NCI-H2081 (cell line): ENCODE measurements at places on chromosomes 2 and 18.

DNA sequence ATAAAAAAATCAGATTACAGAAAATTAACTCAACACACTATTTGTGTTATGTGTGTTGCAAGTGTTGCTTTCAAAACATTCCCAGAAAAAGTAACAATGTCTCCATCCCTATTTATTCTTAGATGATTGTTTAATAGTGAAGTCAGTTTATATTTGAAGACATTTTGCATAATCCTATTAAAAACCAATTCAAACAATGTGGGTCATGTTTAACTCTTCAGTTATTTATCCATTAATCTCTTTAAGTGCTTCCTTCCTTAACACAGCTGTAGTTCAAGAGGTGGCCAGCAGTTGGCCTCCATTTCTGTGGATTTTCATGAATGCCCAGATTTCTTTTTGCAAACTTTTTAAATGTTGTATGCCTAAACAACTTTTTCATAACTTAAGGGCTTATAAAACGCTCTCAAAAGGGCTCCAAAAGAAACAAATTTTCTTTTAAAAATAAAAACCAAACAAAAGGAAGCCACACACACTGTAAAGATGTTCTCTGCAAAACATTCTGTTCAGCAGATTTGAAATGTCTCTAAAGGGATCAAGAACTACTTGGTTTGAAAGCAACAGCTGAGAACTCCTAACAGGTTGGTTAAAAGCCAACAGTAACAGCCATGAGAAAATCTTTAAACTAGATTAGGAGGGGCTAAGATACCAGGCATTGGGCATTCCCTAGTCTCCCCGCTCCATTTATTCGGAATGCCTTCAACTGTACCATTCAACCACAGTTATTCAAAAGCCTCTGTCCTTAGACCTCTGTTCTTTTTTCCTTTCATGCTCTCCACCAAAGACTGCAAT, 71.5 kb downstream of the THADA start:
- DNase-seq: no peak

DNA sequence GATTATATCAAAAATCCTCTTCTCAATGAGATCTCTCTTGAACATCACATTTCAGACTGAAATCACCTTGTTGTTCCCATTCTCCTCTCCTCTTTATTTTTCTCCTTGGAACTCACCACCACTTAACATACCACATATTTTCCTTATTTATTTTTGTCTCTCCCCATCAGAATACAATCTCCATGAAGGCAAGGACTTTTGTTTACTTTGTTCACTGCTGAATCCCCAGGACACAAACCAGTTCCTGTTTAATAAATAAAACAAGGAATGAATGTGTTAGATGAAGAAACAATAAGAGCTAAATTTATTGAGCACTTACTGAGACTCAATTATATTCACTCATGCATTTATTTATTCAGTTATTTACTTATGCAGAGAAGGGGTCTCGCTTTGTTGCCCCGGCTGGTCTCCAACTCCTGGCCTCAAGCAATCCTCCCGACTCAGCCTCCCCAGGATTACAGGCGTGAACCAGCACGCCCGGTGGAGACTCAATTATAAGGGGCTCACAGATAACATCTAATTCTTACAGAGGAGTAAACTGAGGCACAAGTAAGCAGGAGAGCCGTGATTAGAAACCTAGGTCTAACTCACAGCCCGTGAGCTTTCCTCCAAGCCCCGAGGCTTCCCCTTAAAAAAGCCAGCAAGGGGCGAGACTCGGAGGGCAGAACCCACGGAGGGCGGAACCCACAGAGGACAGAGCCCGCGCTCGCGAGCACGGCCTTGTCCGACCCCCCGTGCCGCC, 616 bp upstream of the TAF1B start:
- DNase-seq: no peak

- no peak for DNase-seq
These were observed 55.0 kb downstream of the KCNG2 start for GRCh38 chr18:79852561-79853302.

- no peak for DNase-seq
These were observed 500.1 kb downstream of the ARHGAP15 start for GRCh38 chr2:143629340-143629739.

DNA sequence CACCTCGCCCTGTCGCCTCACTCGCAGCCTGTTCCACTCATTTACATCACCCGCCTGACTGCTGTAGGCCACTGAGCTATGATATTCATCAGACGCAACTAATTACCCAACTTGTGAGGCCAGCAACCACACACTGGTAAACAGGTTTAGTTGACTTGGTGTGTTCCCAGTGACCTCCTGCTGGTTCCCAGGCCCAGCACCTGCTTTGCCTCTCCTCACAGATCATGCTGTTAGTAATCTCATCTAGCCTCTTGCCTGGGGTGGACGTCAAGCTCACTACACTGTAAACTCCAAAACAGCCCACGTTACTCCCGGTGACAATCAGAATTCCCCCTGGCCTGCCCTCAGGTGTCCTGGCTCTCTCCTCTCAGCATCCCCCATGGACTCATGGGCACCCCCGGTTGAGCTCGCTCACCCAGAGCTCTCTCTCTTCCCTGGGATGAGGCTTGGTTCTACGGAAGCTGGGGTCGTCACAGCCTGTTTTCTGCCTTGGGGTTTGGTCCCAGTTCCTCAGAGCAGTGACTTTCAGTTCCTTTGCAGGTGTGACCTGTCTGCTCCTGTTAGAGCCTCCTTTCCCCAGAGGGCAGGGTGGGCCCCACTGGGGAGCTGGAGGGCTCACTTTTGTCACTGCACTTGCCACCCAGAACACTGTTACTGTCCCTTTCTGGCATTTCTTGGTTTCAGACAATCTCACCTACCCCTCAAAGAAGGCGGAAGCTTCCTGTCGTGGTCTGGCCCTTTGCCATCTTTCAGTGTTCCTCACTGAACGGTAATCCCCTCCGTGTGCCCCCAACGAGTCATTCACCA, 40.3 kb downstream of the INPP5D start:
- DNase-seq: no peak

GRCh38 chr18:9775178-9775577, 67.1 kb downstream of the RAB31 start:
- no peak for DNase-seq

DNA sequence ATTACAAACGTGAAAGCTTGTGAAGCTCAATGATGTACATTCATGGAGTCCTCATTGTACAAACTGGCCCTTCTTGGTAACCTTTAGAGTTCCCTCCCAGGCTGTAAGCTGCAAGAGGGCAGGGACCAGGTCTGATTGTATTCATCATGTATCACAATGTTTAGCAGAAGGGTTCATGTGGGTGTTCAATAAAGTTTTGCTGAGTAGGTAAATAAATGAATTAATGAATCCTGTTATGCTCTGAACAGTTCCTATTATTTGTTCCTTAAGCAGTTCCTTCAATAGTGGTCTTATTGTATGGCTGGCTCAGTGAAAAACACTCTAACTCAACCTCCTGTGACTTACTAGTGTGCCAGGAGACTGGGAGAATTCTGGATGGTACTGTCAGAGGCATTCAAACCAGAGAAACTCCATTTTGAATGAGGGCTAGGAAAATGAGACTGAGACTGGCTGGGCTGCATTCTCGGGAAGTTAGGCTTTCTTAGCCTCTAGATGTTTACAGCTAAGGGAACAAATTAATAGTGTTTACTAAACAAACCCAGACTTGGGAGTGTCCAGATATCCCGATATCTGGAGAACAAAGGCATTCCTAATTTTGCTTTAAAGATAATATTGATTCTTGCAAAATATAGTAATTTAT, 1.8 kb upstream of the ACVR1 start:
- no peak for DNase-seq

DNA sequence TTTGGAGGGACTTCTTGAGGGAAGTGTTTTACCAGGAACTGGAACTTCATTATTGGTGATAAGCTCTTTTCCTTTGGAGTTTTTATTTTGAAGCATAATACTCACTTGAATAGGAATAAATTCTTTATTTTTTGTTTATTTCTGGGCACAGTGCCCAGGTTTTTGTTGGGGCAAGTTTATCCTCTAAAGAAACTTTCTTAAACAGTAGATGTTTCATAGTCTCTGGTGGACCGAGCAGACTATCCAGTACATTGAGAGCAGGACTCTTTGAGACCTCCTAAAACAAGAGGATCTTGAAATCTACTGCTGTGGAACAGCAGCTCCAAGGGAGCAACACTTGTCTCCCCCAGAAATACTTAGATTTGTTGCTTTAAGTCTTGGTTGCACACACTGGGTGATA, 109.4 kb downstream of the PARD3B start:
- DNase-seq: no peak

GRCh38 chr2:20706786-20707185, 39.8 kb downstream of the GDF7 start:
- no peak for DNase-seq

DNA sequence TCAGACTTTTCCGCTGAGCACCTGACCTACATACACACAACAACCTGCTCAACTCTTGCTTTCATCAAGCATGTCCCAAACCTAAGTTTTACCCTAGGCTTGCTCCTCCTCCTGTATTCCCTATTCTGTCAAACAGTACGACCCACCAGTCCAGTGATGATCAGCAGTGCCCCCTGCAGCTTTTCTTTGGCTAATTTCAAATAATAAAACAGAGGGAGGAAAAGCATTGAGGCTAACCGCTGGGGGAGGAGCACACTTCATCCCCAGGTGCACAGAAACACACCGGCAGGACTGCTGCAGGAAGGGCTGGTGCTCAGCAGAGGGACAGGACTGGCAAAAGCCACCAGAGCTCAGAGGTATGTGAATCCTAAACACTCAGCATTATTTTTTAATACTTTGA, 21.2 kb downstream of the E2F6 start:
- no peak for DNase-seq

GRCh38 chr2:197209742-197210408, 100.7 kb downstream of the ANKRD44 start:
- DNase-seq: no peak

DNA sequence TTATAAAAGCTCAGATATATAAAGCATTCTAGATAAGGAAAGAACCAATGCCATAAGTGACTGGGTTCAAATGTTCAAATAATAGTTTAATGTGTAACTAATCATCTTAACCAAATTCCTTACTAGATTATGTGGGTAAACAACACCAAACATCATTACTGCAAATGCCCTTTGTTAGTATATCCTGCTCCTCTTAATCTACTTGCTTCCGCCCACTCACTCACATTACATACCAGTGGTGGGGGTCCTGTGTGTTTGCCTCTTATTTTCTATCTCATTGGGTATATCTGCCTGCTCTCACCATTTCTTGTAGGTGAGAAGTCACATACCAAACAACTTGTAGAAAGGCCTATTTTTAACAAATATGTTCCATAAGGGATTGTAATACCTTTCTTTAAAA, 562.1 kb downstream of the NRXN1 start:
- no peak for DNase-seq

GRCh38 chr2:119218478-119219064, 5.1 kb upstream of the STEAP3 start:
- DNase-seq: peak; percentile 73

GRCh38 chr18:6666012-6666685, 63.4 kb upstream of the ARHGAP28 start:
- no peak for DNase-seq

DNA sequence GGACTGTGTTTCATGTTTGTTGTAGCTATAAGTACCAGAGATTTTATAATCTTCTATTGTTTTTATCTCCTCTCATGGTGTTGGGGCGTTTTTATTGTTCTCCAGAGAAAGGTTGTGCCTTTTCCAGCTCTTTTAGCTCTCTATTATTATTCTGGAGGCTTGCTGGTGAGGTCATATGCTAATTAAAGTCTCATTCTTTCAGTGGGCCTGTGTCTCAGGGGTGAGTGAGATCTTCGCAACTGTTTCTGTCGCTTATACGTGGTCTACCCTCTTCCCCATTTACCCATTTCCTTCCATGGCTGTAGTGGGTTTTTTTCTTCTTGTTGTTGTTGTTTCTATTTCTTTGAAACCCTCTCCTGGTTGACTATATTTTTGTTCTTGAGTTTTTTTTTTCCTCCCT, 584.9 kb downstream of the TMEM182 start:
- DNase-seq: no peak

DNA sequence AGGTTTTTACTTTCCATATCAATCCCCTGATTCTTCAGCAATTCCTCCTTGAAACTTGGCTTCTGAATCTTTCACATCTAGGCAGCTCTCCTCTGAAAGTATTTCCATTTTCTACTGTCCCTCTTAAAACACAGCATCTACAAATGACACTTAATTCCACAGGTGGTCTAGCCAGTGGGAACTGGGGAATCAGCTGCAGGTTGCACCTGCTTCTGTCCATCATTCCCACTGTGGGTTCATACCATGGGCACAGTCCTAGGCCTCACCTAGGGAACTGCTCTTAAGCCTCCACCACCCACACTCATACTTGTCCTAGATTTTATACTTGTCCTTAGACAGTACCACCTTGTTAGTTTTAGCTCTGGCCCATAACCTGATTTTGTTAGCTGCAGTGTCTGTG, 2.2 kb downstream of the LOXL3 start:
- DNase-seq: no peak

- DNase-seq: no peak
These were observed 147.3 kb downstream of the ZFP36L2 start for GRCh38 chr2:43078781-43079755.

GRCh38 chr2:198961547-198961946, 496.2 kb downstream of the SATB2 start:
- no peak for DNase-seq

DNA sequence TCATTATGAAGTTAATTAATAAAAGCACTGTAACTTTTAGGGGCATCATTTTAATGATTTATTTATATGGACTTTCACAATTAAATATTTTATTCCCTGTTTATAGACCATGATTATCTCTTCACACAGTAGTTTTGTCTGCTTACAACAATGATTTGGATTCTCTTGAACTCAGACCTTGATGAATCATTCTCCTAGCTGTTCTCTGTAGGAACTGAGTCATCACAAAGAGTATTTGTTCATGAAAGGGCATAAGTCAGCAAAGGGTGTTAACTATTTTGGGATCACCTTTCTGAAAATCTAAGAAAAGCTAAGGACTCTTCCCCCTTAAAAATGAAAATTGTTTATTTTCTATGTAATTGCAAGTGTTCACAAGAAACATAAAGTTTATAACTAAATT, 461.1 kb upstream of the UBE2E3 start:
- no peak for DNase-seq

DNA sequence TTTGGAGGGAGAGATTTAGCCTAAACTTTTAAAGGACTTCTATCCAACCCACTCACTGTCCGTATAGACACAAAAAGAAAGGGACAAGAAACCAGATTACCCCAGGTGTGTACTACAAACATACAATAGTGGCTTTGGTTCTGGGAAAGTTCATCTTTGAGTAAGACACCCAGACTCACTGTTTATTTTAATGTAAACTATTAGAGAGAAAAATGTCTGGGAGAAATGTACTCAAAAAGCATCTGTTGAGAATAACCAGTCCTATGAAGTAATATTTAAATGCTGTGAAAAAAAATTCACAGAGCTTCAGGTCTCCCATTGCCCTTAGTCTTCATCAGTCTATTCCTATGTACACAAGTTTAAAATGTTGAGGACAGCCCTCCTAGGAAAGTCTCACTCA, 107.5 kb downstream of the SLC8A1 start:
- no peak for DNase-seq
